ENCODE measurements at places on chromosomes 13 and 19.

GRCh38 chr19:4749870-4750590 is 26.4 kb upstream of the DPP9 start:
- no peak for DNase-seq

DNA sequence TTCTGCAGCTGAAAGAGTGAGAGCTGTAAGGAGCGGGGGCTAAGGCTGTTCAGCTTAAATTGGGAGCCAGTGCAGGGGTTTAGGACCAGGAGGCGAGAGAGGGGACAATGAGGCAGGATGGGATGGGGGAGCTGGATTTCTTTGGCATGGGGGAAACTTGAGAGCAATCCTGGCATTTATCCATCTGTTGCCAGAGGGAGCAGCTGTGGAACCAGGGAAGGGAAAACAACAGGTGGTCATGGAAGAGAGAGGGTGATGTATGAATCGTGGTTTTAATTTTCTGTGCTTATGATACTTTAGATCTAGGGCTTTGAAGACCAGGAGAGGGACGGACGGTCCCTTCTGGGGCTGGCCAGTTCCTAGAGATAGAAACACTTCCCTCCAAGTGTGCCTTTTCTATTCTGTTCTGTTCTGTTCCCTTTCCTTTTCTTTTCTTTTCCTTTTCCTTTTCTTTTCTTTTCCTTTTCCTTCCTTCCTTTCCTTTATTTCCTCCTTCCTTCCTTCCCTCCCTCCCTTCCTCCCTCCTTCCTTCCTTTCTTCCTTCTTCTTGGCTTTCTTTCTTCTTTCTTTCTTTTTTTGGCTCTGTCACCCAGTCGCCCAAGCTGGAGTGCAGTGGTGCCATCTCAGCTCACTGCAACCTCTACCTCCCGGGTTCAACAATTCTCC is 16.0 kb upstream of the CCL25 start:
- DNase-seq, result no peak

GRCh38 chr13:19713186-19713965 is 69.4 kb downstream of the PSPC1 start:
- DNase-seq, result no peak

GRCh38 chr13:68948586-68948985 is 1159.0 kb upstream of the ATXN8OS start:
- no peak for DNase-seq

DNA sequence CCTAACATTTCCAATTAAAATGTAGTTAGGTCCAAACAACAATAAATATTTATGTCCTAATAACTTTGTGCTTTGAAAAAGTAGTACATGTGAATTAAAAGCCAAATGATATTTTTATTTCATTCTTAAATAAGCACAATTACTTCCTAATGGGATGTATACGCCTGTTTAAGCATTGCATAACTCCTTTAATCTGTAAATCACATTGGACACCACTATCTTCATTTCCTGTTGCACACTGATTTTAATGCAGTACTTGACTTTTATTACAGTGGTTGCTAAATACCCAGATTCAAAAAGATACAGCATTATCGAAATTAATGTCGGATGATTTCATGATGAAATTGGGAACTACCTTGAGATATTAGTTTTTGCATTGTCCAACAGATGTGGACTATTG is 70.9 kb downstream of the TNFSF11 start:
- DNase-seq, result no peak

GRCh38 chr13:38394777-38395496 is 45.3 kb downstream of the UFM1 start:
- DNase-seq, result no peak

DNA sequence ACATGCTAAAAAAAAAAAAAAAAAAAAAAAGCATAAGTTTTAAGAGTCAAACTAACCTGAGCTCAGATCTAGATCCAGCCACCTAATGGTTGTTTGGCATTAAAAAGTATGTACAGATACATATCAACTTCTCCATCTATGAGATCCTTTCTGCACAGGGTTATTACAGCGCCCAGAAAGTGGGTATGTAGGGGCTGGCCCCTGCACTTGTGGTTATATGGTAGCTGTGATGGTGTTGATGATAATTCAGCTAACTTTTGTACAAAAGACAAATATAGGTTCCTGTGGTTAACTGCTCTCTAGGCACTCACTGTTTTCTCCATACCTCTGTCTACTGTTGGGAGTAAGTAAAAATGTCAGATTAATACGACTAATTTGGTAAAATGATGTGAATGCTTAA is 81.7 kb downstream of the TNFRSF19 start:
- no peak for DNase-seq

- DNase-seq, result no peak
Observed at GRCh38 chr13:25489238-25489637, 117.5 kb downstream of the ATP8A2 start.

DNA sequence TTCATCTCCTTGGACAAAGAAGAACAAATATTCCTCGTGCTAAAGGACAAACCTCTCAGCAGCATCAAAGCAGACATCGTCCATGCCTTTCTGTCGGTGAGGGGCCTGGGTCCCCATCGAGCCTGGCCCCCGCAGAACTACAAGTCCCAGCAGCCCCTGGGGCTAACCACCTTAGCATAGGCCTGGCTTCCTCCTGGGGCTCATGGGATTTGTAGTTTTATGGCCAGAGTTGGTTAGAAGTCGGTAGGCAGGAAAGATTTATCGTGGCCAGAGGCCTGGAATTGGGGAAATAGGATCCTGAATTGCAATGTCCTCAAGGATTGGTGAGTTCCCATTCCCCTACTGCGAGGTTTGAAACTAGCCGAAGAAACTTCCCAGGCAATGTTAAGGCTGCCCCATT is 19.6 kb downstream of the TMEM150B start:
- DNase-seq, result no peak

DNA sequence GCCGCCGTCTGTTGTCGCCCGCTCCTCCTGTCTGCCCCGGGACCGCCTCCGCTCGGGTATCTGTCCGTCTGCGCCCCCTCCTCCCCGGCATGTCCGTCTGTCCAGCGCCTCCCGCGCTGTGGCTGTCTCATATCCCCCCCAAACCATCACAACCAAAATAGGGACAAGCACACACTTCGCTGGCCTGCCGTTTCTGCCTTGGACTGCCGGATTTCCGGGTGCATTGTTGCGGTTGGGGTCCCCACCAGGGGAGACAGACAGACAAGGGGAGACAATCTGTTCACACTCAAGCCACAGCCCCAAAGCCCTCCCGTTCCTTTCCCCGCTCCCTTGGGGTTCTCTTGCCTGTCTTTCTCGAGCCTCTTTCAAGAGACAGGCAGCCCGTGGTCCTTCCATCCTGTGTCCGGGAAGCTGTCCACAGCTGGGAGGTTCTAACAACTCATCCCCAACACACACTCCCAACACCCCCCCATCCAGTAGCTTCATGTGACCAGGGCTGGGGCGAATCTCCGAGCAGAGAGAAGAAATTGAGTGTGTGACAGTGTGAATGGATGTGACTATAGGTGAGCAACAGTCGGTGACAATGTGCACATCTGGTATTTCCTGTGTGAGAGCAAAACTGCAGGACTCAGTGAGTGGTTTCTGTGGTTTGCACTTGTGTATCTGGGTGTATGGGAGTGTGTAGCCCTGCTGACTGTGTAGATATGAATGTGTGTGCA is 16.5 kb upstream of the FOSB start:
- DNase-seq, result no peak

- no peak for DNase-seq
Observed at GRCh38 chr13:64234255-64234654, 2818.6 kb upstream of the PCDH20 start.

- DNase-seq, result no peak
Observed at GRCh38 chr13:105345730-105346129, 1189.7 kb downstream of the EFNB2 start.

- no peak for DNase-seq
Observed at GRCh38 chr13:71712988-71713653, 153.9 kb downstream of the DACH1 start.

DNA sequence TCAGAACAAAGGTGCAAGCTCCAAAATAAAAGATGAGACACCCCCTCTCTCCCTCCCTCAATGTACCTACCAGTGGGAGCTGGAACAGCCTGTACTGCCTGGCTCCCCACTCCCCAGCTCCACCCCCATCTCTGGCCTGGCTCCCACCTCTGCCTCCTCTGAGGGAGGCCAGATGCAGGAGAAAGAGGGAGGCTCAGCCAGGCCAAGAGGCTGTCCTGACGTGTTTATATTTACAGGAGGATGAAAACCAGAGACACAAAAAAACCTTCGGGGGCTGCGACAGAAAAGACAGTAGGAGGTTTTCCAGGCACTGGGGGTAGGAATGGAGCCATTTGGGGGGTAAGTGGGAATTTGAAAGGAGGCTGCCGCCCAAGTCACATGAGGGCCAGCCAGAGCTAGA is 19.7 kb downstream of the ARHGEF18 start:
- DNase-seq, result no peak

GRCh38 chr19:13100841-13101589 is 1.6 kb downstream of the LYL1 start:
- no peak for DNase-seq

- no peak for DNase-seq
Observed at GRCh38 chr13:67829641-67830040, 599.5 kb upstream of the PCDH9 start.

- DNase-seq, result no peak
Observed at GRCh38 chr13:66887088-66887487, 343.0 kb downstream of the PCDH9 start.

GRCh38 chr13:76677043-76677442 is 209.2 kb downstream of the KCTD12 start:
- no peak for DNase-seq

DNA sequence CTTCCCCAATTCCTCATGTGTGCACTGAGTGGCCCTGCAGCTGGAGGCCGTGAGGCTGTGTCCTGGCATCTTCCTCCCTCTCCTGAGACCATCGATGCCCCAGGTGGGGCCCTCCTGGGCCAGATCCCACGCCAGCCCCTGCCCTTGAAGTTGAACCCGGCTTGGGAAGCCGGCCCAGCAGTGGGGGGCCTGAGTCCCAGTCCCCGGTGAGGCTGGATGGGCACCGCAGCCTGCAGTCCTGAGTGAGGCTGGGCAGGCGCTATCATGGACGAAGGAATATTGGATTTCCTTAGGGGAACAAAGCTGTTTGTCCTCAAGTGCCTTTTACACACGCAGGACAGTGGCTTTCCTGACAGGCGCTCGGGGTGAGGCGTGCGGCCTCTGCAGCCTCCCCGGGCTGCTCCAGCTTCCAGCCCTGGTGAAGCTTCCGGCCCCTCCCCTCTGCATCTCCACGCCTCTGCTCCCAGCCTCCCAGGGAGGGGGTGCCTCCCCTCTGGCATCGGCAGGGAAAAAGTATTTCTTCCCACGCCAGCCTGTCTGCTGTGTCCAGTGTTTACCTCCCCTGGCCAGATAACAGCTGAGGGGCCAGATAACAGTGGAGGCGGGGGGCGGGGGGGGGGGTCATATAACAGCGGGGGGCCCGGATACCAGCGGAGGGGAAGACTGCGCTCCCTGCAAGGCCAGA is 159.5 kb downstream of the KDM4B start:
- DNase-seq, result no peak

DNA sequence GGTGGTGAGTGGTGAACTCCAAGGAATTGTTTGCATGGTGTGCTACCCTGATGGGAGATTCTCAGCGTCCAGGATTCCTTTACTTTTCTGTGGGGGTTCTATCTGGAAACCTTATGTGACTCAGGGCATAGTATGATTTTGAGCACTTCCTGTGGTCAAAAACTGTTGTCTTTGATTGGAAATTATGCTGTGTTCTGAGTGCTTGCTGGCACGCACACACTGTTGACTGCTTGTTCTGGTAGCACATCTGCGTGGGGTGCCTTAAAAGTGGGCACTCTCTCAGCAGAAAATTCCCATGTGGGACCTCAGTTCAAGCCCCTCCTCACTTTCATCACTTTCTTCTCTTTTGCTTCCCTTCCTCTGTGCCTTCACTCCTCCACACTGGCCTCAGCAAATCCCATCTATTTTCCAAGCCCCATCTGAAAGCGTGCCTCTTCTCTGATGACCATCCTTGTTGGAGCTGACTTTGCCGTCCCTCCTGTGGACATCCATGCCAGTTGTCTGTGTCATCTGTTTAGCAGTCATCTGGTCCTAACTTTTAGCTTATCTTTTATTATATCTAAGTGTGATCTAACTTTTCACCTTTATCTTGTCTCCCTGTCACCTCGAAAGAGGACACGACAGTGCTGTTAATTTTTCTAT is 56.4 kb upstream of the NPAS1 start:
- DNase-seq, result no peak

DNA sequence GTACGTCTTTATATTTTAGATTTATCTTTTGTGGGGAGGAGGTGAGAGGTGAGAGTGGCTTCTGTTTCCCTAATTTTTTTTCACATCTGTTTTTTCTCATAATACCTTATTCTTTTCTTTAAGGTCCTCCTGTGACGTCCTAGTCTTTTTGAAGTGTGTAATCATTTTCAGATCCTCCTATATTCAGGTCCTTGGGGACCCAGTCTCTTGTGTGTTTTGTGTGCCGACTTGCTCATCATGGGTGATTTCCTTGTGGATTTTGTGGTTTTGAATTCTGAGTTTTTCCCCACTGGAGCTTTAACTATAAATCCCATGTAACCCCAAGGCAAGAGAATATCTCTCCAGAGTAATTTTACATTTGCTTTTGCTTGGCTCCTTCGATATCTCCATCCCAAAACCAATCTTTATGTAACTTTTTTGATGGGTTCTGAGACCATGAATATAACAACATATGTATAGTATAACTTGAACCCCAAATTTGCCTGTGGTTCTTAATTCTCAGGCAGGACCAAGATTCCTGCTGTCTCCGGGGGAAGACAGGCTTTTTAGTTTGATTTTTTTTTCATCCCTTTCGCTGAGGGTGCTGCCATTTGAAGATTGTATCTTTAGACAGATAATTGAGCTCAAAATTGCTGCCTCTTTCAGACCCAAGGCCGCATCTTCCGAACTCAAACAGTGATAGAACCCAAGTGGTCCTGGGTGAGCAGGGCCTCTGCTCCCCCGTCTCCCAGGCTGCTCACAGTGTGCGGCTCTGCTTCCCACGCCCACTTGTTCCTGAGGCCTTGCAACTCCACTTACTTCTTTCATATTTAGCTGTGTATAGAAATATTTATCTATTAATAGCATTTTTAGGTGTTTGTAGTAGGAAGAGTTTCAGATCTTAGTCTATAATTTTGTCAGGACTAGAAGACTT is 59.1 kb upstream of the GPR183 start:
- no peak for DNase-seq

DNA sequence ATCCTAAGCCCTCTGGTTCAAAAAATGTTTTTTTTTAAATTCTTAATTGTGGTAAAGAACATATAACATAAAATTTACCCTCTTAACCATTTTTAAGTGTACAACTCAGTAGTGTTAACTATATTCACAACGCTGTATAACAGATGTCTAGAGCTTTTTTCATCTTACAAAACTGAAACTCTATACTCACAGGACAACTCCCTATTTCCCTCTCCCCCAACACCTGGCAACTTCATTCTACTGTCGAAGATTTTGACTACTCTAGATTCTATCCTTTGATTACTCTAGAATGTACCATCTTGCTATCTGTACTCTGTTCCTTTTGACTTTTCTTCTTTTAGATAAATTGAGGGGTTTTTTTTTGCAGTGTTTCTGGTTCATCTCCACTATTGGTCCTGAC is 200.4 kb downstream of the KLF12 start:
- DNase-seq, result no peak

- no peak for DNase-seq
Observed at GRCh38 chr19:2542341-2543069, 66.6 kb downstream of the GADD45B start.
